Cardiac ventricle fibroblast (primary cell): ENCODE measurements at places on chromosomes 6 and 20. TPM values are rescaled to one million over a fixed set of nuclear protein-coding genes. Genes with fewer than 3 reads are reported as not detected.

Gene GSTA1
- not detected in 2 replicates for total RNA-seq

Gene GABRR1
- total RNA-seq = not detected in 2 replicates

Gene SCUBE3
- total RNA-seq = 2.1 and 2.9 TPM in 2 replicates

Gene CALHM5
- 4.6 and 5.0 TPM in 2 replicates for total RNA-seq

Gene HNF4A
- not detected in 2 replicates for total RNA-seq

Gene TUBB1
- total RNA-seq = not detected in 2 replicates

Gene RIN2
- total RNA-seq = 38.9 and 40.7 TPM in 2 replicates

Gene DST
- total RNA-seq = 151 and 170 TPM in 2 replicates

Gene TAF8
- total RNA-seq = 12.9 and 13.1 TPM in 2 replicates

Gene SIRPB2
- total RNA-seq = not detected in 2 replicates

Gene VNN1
- 0.06 TPM in 1 of 2 replicates, not detected in the other for total RNA-seq

Gene CENPW
- total RNA-seq = 0.64 and 0.94 TPM in 2 replicates

Gene PRND
- total RNA-seq = 0.06 and 0.15 TPM in 2 replicates

Gene EYA2
- 0.49 and 1.6 TPM in 2 replicates for total RNA-seq

Gene DSE
- total RNA-seq = 47.3 and 48.9 TPM in 2 replicates

Gene PLN
- not detected in 2 replicates for total RNA-seq

Gene UBD
- total RNA-seq = not detected in 2 replicates

Gene SAMD10
- total RNA-seq = not detected in 2 replicates
